ENCODE measurements at places on chromosomes 4 and X. TPM values are rescaled to one million over a fixed set of nuclear protein-coding genes. Genes with fewer than 3 reads are reported as not detected.

Gene RADX
- total RNA-seq, result 10.2 TPM

Gene POLN
- total RNA-seq, result 5.5 TPM

- H3K4me3 ChIP-seq, result no peak overlapping the region
- H3K27me3 ChIP-seq, result no peaks in the 10 kb centered on the region
- DNase-seq, result no peak
- H3K4me1 ChIP-seq, result no peaks in the 10 kb centered on the region
- H3K27ac ChIP-seq, result no peak overlapping the region
Measured at GRCh38 chr4:156732634-156733033, 239.0 kb downstream of the PDGFC start.

GRCh38 chr4:174398728-174399127 lies 115.0 kb downstream of the CEP44 start:
- no peaks in the 10 kb centered on the region for H3K36me3 ChIP-seq
- H3K4me3 ChIP-seq, result no peak overlapping the region
- no peak overlapping the region for H3K27ac ChIP-seq
- DNase-seq, result no peak
- H3K4me1 ChIP-seq, result peaks cover 9% of the 10 kb centered on the region

DNA sequence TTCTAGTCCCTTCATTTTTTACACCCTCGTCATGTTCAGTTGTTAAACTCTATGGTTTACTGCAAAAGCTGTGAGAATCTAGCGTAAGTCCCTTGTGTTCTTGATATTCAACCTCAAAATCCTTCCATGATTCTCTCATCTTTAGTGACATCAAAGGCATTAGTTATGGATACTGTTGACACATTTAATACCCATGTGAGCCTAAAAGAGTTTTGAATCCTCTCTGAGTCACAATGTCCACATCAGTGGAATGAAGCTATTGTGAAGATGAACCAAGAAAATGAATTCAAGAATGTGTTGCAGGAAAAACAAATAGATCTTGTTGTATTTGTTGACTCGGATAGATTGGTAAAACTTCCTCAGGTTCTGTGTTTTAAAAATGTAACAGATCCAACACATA lies 394.7 kb upstream of the ATOH1 start:
- H3K4me1 ChIP-seq, result no peaks in the 10 kb centered on the region
- no peak for DNase-seq
- no peak overlapping the region for H3K27ac ChIP-seq
- H3K27me3 ChIP-seq, result no peaks in the 10 kb centered on the region

- no peak overlapping the region for H3K4me3 ChIP-seq
- H3K27ac ChIP-seq, result no peak overlapping the region
- no peaks in the 10 kb centered on the region for H3K4me1 ChIP-seq
- no peaks in the 10 kb centered on the region for H3K36me3 ChIP-seq
- H3K27me3 ChIP-seq, result no peaks in the 10 kb centered on the region
- DNase-seq, result no peak
Measured at GRCh38 chr4:90215286-90215685, 88.1 kb downstream of the CCSER1 start.
